ENCODE measurements at places on chromosomes 2 and 18.

DNA sequence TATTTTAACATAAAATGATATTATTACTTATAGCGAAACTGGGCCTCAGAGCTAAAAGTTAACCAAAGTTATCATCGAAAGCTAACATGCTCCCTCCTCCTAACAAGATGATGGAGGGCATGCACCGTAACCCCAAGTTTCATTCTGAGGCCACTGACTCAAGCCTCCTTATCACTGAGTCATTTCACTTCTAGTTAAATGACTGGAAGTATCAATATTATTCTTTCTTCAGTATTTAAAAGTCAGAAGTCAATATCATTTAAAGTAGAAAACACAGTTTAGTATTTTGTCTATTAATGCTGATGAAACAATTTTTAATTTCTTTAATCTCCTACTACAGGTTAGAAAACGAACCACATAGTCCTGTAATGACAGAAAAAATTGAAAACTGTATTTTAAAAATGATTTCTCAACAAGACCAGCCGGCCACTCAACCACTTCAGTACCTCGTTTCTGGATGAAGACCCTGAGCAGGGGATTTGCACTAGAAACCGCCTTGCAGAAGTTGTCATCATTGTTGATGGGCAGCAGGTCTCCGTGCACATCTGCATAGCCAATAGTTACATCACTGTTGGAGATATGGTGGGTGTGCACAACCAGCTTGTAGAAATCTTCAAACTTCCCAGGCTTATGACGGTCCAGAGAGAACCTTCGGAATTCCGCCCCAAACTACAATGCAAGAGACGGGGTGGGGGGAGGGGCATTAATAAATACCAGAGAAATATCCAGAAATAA, 44.9 kb downstream of the PARD6G start:
- no peak for DNase-seq

DNA sequence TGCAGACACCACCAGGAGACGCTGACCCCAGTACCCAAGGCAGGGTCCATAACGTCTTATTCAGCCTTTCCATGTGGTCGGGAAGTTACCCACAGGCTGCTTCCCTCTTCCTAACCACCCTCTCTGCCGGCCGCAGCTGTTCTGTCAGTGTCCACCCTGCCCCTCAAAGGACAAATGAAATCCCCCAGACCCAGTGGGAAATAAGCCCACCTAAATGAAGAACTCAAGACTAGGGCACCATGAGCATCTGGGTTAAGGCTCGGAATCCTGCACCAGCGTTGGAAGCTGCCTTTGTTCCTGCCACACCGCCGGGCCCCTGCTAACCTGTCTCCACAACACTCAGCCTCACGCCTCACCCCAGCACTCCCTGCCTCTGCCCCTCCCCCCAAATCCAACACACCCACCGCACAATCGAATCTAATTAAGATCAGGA, 21.7 kb downstream of the BCL11A start:
- peak; percentile 64 for DNase-seq

DNA sequence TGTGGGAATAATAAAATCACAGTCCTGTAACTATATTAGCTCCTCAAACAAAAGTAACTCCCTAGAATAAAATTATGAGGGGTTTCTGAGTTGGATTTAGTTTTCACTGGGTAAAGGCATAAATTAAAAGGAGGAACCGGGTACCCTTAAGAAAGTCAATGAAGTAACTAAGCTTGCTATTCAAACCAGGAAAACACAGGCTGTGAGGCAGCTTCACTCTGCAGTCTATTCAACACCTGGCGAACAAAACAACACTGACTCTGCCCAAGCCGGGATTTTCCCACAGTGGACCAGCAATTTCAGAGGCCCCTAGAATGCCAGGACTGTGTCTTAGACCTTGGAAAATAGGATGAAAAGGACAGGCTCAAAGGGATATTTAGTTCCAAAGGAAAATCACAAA, 24.6 kb upstream of the CREB1 start:
- DNase-seq = no peak

- DNase-seq = no peak
These were observed 7.5 kb downstream of the C2orf49 start for GRCh38 chr2:105344704-105345345.

DNA sequence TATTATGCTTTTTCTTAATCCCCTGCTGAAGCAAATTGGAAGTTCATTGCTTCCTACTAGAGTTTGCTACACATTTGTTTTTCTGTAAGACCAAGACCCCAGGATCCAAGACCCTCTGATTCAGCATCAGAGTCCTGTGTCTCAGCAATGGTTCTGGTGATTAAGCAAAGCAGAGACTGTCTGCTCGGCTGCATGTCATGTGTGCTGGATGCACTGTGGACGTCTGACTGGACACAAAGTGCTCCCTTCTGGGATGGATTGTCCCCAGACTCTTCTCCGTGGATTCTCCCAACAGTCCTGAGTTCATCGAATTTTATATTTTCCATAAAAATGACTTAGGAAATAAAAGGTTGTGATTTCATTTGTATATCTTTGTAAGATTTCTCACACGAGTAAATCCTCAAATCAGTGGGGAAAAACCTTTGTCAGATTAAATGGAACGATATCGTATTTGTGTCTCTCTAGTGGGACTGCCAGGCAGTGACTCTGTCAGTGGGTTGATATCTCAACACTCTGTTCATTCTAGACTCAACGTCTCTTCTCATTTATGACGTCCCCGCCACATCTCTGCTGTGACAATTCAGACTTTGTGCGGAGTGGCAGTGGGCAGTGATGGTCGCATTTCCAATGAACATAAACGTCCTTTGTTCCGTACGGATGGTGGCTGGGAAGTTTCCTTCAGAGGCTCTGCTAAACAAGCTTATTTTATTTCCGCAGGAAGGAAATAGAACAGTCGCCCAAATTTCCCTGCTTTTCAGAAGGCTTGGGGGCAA, 58.6 kb downstream of the NCAPH start:
- DNase-seq = no peak

- DNase-seq = no peak
These were observed 488 bp upstream of the RHOB start for GRCh38 chr2:20446255-20446916.

DNA sequence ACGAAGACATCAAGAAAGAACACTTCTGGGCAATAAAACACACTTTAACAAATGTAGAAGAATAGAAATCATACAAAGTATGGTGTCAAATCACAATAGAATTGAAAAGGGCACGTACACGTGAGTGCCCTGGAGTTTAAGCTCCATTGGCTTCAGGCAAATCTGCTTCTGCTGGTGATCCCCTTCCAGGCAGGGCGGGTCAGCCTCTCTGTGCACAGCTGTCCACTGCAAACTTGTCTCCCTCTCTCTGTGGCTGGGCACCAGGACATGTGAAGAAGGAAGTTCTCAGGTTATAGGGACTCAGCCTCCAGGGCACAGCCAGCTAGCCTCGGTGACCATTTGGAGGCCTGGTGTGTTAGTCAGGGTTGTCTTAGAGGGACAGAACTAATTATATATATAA, 66.0 kb downstream of the ST3GAL5 start:
- DNase-seq = no peak

- no peak for DNase-seq
These were observed 271.9 kb downstream of the LOXHD1 start for GRCh38 chr18:46385124-46385523.

DNA sequence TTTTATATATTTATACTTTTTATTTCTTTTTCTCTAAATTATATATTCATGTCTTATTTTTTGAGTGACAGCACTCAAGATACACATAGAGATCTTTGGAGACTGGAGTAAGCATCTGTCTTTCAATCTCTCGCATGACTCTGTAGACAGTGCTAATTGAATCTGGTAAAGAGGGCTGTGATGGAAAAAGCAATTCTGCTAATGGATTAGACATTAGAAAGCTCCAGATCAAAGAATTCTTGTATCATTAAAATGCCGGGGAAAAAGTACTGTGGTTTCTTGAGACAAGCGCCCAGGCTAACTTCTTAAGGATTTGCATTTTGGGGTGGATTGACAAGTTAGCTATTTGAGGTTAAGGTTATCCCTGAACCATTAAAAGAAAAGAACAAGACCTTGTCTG, 383.1 kb upstream of the TNP1 start:
- no peak for DNase-seq

GRCh38 chr2:58569475-58570185, 328.5 kb upstream of the FANCL start:
- no peak for DNase-seq

DNA sequence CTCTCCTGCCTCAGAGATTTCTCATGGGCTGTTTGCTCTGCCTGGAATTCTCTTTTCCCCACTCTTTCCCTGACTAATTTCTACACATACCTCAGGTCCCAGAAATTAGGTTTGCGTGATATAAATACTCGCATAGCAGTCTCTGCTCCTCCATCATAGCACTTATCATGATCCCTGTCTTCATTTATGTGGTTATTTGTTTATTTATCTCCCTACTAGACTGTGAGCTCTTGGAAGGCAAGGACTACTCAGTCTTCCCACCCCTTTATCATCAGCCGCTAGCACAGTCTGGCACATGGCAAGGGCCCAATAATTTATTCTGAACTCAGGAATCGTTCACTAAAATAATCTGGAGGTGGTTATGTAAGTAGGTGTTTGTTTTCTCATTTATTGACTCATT, 79.3 kb downstream of the ADCYAP1 start:
- no peak for DNase-seq

- no peak for DNase-seq
These were observed 647.7 kb upstream of the FSHR start for GRCh38 chr2:49801898-49802450.

GRCh38 chr2:203650860-203651613, 55.4 kb upstream of the CD28 start:
- DNase-seq = no peak

DNA sequence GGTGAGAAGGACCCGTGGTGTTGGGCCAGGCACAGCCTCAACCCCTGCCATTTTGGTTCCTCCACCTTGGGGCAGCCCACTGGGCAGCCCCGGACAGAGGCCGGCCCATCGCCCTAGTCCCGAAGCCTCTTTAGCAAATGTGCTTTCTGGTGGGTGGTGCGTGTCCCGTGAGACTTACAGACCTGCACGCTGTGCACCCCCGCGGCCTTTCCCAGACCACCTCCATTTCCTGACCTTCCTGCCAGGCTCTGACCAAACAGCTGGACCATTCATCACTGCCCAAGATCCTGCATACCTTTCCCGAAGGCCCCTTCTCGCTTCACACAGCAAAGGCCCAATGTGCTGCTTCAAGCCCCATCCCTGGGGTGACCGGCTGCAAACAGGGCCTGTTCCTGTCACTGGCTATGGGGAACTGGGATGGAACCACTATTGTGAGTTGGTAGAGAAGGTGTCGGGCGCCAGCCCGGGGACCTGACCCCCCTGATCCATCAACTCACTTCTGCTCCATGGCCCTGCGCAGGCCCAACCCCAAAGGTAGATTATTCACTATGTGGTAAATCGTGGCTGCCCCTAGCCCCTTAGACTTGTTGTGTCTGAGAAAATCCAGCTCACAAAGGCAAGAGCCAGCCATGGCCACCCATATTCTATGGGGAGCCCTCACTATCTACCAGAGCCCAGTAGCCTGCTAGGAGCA, 341.0 kb downstream of the EIPR1 start:
- no peak for DNase-seq

GRCh38 chr18:24319757-24320156, 77.9 kb downstream of the OSBPL1A start:
- no peak for DNase-seq

DNA sequence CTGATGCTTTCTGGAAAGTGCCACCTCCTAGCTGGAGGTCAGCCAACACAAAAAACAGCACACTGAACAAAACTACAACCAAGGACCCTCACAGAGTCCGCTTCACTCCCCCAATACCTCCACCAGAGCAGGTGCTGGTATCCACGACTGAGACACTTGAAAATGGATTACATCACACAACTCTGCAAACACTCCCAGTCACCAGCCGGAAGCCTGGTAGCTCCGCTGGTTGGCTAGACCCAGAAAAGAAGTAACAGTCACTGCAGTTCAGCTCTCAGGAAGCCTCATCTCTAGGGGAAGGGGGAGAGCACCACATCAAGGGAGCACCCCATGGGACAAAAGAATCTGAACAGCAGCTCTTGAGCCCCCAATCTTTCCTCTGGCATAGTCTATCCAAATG, 175.4 kb downstream of the LCLAT1 start:
- no peak for DNase-seq

GRCh38 chr2:9735335-9735734, 104.5 kb upstream of the YWHAQ start:
- DNase-seq = no peak

GRCh38 chr2:224958873-224959272, 83.4 kb downstream of the DOCK10 start:
- DNase-seq = no peak

DNA sequence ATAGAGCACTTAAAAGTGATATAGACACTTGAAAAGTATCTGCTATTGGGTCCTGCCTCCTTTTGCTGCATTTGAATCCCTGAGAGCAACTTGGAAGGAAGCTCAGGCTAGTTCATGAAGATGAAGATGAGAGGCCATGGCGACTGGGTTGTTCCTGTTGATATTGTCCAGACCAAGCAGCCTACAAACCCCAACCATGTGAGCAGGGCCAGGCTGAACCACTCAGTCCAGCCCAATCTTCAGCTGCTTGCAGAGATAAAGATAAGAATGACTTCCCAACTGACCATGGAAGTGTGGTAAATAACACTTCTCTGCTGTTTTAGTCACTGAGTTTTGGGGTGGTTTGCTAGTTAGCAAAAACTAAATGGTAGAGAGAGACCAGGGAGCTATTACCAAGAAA, 417.6 kb downstream of the SOX11 start:
- DNase-seq = no peak

GRCh38 chr18:8904316-8904715, 198.2 kb upstream of the NDUFV2 start:
- DNase-seq = no peak

DNA sequence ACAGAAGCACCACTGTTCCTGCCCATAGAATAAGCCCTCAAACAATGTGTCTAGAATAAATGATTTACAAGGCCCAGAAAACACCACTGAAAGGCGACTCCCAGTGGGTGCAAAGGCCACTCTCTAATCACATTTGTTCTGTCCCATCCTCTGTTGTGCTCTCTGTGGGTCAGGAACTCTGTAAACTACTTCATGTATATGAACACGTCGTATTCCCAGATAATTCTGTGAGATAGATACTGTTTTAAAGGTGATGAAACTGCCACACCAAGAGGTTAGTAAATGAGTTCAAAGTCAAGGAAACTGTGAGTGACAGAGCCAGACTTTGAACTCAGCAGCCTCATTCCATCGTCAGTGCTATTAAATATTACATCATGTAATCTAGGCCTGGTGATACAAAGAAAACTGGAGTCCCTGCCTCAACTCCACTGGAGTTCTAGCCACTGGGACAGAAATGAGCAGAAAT, 269.7 kb upstream of the DCC start:
- no peak for DNase-seq

DNA sequence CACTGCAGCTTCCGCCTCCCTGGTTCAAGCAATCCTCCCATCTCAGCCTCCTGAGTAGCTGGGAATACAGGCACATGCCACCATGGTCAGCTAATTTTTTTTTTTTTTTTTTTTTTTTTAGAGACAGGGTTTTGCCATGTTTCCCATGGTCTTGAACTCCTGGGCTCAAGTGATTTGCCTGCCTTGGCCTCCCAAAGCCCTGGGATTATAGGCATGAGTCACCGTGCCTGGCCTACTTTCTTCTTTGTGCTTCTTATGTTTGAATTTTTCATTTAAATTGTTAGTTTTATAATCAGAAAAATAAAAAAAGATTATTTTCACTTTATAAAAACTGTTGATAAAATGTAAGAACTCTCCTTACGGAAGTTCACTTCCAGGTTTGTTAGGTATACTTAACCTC, 101.5 kb upstream of the LPIN2 start:
- no peak for DNase-seq
